Activated CD4-positive, alpha-beta memory T cell treated with anti-CD3 and anti-CD28 coated beads for 36 hours (primary cell): ENCODE measurements at places on chromosomes 11 and 22. TPM values are rescaled to one million over a fixed set of nuclear protein-coding genes. Genes with fewer than 3 reads are reported as not detected.

Gene MS4A6E
- not detected for total RNA-seq

Gene SMIM35
- 0.40 TPM for total RNA-seq

Gene POU2F3
- total RNA-seq, result not detected

Gene IGF2
- 26.5 TPM for total RNA-seq

Gene CBLIF
- not detected for total RNA-seq

Gene B4GALNT4
- total RNA-seq, result 4.0 TPM

Gene CCDC188
- not detected for total RNA-seq

Gene KIRREL3
- total RNA-seq, result not detected

Gene HTR3B
- total RNA-seq, result not detected

Gene LRRC75B
- total RNA-seq, result 1.1 TPM

Gene SYT12
- not detected for total RNA-seq

Gene GAS2
- total RNA-seq, result 1.1 TPM

Gene SYCE3
- 0.87 TPM for total RNA-seq

Gene OR4A16
- total RNA-seq, result not detected

Gene SLC22A9
- total RNA-seq, result not detected

Gene BAIAP2L2
- total RNA-seq, result 1.6 TPM

Gene CABP4
- 1.0 TPM for total RNA-seq

Gene PRODH
- 0.56 TPM for total RNA-seq

Gene FAM83F
- 0.26 TPM for total RNA-seq

Gene ALDH3B1
- not detected for total RNA-seq

Gene TSGA10IP
- total RNA-seq, result not detected

Gene UBQLNL
- total RNA-seq, result not detected

Gene TRIM34
- total RNA-seq, result 9.6 TPM
